Pons (tissue), 1 donor: ENCODE measurements at places on chromosomes 1 and 21.

DNA sequence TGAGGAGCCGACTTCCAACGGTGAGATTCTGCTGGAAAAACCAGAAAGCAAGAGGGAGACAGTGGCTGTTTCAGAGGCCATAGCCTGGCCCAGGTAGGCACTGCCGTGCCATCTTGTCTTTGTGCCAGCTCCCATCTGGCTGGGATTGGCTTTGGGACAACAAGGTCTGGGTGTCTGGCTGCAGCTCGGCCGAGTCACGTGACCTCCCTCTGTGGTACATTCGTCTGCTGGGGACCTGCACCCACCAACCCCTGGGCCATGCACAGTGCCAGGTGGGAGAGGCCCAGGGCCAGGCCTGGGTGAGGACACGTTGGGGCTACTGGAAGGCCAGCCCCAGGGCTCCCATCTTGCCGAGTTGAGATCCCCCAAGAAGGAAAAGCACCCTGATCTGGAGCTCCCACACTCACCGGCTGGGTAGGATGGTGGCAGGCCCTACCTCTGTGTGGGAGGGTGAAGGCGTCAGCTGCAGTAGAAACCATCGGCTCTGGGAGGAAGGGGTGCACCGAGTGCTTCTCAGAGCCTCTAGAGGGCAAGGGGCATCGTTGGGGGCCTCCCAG is 25.3 kb upstream of the TTC34 start:
- DNase-seq: no peak

DNA sequence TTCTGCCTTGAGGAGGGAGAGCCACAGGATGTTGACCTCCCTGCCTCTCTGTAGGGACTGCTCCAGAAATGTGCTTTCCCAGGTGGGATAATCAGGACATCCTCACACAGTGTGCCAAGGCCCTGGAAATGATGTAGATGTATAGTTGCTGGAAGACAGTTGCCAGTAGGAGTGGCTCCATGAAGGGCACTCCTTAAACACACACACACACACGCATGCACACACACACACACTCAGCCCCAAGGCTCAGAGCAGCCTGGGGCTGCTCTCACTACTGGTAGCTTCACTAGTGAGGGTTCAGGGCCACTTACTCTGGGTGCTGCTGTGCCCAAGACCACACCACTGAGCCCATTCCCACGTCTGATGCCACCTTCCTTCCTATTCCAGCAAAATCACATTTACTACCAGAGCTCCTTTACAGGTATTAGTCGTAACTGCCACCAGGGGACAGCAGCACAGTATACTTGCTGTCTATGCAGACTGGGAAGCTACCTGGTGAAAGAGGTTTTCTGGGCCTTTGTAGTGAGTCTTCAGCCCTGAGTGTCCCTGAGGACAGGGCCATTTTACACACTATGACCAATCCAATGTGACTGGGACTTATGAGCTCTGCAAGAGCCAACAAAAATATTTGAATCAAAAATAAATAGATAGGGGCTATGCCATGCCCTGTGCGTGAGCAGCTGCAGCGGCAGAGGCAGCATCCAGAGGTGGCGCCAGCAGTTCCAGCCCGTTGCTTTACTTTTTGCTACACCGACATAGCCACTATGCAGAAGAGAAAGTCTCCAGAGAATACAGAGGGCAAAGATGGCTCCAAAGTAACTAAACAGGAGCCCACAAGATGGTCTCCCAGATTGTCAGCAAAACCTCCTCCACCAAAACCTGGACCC is 15.0 kb downstream of the CRNN start:
- no peak for DNase-seq

DNA sequence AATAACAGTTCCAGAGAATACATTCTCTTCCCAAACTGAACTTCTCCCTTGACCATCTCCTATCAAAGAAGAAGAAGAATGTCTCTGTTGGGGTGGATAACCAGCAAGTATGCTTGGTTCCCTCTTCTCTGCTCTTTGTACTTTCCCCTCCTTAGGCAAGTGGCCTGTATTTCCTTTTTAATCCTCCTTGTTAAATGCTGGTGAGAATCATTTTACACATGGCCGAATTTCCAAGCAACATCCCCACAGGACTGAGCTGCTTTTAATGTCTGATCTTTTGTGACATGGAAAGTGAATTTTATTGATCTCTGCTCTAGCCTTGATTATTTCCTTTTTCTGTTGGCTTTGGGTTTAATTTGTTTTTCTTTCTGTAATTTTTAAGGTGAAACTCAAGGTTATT is 336.7 kb downstream of the DUSP10 start:
- no peak for DNase-seq

- DNase-seq: no peak
These were observed 14.5 kb upstream of the DDAH1 start for GRCh38 chr1:85479491-85479890.

DNA sequence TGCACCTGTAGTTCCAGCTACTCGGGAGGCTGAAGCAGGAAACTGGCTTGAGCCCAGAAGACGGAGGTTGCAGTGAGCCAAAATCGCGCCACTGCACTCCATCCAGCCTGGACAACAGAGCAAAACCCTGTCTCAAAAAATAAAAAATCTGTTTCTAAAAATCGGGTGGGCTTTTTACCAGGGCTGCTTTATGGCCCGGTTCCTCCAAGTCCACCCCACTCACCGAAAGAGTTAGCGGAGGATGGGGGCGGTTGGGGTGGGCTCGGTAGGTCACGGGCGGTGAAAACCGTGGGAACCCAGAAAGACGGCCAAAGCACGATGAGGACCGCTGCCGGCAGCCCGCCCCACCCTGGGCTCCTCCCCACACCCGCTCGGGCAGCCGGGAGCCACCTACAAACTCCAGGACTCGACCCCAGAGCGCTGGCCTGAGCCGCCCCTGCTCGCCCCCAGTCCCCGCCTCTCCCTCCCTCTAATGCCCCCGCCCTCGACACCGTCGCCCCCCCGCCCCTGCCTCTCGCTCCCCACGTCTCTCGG is 846 bp upstream of the PER3 start:
- peak; percentile 40 for DNase-seq

DNA sequence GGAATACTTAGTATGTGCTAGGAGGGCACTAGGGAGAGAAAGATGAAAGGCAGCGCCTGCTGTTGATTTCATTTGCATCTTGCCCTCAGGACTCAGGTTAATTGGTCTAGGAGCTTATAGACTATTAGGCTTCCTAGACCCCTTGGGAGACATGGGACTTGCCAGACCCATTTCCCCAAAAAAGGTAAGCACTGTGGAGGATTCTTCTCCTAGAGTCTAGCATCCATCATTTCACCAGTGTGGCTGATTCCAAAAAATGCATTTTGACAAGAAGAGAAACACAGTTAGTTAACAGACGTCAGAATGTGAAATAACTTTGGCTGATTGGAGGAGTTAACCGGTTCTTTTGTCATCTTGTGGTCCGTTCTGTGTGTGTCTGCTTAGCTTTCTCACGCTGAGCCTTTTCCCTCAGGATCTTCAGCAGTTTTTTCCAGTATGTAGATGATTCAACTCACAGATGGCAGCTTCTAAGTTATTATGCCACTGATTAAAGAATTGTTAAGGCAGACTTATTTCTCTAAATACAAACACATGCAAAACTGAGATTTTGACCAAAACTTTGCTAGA is 108.8 kb downstream of the KIF26B start:
- DNase-seq: no peak

DNA sequence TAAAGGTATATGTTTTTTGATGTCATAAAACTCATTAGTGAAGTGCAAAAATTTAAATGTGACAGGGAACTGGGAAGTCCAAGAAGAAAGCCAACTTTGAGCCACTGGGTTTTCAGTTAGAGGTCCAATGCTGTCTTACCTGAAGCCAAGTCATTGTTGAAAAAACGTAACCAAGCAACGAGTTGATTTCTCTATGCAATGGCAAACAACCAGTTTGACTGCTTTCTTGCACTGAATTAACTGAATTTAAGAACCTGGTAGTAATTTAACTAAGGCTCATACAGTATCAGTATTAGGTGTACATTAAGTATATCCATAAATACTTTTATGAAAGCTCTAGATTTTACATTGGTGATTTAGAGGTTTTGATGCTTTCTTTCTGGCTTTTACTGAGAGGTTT is 20.2 kb upstream of the S1PR1 start:
- no peak for DNase-seq

- no peak for DNase-seq
These were observed 68.6 kb downstream of the NTMT2 start for GRCh38 chr1:170214117-170215032.

DNA sequence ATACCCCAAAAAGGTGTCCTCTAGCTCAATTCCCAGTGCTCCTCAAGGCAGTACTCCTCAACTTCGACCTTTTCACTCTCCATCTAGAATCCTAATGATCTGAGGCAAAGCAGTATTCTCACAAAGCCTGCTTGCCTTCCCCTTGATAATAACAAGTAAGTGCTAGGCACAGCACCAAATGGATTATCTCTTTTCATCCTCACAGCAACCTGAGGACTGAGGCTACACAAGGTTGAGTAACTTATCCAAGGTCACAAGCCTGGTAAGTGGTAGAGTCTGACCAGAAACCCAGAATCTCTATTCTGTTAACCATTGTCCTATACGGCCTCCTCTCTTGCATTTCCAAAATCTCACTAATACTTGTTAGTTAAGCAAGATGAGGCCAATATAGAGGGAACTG is 5.1 kb downstream of the SYDE2 start:
- no peak for DNase-seq

DNA sequence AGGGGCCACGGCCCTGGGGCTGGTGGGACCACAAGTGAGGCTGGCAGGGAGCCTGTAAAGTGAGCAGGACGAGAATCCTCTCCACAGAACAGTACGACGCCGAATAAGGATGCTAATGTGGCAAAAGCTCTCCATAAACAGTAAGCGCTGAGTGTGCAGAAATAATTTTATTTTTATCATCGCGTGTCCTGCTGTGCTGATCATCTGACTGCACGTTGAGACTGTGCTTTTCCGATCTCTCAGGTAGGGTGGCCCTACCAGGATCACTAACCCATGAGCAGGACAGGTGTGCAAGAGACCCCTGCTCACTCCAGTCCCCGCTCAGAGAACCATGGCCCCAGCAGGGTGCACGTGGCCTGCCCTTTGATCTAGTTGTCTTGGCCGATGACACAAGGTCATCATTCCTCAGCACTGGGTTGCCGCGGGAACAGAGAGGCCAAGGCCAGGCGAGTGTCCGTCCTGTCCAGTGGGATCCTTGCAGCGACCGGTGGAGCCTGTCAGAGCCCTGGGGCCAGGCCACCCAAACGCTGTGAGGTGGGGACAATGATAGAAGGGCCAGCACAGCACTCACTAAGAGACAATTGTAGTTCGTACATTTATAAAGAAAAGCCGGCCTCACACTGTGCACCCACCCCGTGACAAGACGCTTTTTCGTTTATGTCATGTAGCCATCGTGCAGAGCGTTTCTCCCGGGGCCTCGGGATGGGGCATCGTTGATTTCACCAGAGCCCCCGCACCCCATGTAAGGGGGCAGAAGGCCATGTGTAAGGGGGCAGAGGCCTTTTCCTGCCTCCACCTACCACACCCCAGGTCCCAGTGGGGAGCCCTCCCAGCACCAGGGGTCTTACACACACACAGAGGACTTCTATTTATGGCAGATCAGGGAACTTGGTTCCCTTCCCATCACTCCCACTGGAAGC is 52.7 kb upstream of the ADARB1 start:
- DNase-seq: no peak

GRCh38 chr1:170273291-170274130 is 127.8 kb downstream of the NTMT2 start:
- no peak for DNase-seq

DNA sequence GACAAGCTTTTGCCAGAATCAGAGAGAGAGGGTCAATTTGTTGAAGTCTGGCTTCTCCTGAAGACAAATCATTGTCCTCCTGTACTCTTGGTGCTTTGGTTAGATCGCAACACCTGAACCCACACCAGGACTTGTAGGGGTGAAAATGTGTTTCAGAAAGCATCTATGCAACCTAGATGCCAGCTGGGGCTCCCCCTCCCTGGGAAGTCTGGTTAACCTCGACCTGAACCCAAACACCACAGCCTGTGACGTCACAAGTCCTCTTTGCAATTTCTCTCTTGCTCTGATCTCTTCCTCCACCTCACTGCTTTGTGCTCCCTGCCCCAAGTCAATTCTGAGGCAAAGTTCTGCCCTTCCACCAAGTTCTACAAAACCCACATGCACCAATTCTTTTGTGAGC is 42.8 kb upstream of the USP24 start:
- DNase-seq: no peak

- no peak for DNase-seq
These were observed 45.7 kb downstream of the NAV1 start for GRCh38 chr1:201584471-201585092.

DNA sequence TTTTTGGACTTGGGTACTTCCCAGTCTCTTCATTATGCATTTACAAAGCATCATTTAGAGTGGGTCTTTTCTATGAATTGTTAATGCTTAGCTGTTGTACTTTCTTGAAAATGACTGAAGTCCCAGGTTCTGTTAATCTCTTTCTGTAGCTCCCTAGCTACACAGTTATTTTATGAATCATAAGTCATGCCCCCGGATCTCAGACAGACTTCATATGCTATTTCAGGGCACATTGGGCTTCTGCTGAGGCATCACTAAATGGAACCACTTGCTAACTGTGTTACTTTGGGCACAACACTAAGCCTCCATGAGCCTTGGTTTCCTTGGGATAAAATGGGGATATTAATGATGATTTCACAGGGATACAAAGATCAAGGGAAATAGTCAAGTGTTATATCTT is 55.5 kb upstream of the RBM15 start:
- DNase-seq: no peak

DNA sequence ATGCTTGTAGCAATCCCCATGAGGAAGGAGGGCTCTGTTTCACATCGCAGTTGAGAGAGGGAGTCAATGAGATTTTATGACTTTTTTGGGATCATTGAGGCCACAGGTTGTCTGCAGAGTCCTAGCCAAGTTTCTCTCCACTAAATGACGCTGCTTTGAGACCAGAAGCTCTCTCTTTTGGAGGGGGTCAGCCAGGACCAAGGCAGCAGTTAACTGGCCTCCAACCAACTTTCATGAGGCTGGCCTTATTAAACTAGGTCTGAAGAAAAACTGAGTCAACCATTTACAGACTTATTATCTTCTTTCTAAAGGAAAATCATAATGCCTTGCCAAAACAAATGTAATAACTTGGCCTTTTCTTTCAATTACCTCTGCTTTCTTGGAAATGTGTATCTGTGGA is 8.6 kb downstream of the WLS start:
- no peak for DNase-seq

DNA sequence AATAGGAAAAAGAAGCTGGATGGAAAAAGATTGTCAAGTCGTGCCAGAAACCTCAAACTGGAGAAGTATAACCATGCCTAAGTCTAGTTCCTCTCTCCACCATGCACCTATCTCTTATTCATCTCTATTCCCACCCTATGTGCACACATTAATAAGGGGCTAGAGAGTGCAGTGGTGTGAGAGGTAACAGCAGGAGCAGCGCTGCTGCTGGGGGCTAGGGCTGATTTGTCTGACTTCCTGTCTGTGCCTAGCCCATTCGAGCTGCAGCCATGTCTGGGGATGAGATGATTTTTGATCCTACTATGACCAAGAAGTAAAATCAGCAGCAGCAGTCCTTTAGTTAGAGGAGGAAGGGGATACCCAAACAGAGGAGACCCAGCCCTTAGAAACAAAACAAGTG is 43.0 kb downstream of the TRIM33 start:
- no peak for DNase-seq
